ENCODE measurements at places on chromosomes 2 and 18.

- DNase-seq = no peak
Observed at GRCh38 chr2:136118819-136119716, 1.1 kb upstream of the CXCR4 start.

- DNase-seq = no peak
Observed at GRCh38 chr2:79793006-79793405, 280.2 kb downstream of the CTNNA2 start.

GRCh38 chr2:68971591-68972231 lies 2.7 kb upstream of the GKN1 start:
- DNase-seq = no peak

GRCh38 chr2:144654523-144654922 lies 134.6 kb upstream of the ZEB2 start:
- DNase-seq = no peak

DNA sequence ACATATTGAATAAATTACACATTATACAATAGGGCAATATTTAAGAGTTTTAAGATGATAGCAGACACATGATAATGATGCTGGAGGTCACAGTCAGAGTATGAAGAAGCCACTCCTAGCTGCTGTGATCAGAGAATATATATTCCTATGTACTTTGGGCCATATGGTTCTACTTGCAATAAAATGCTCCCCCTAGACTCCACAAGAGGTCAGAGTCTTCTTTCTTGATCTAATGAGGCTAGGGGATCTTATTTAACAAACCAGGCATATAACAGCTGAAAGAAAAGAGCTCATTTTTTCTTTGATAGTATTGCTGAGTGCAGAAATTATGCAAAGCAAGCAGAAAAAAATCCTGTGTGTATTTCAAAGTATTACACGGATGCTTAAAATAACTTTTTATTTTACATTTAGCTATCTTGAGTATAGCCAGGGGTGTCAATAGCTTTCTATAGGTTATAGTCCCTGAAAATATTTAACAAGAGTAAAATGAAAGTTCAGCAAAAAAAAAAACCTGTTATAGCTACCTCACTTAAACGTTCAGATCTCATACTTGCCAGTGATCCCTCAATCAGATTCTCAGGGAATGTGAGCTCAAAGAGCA lies 748.7 kb upstream of the CHAC2 start:
- DNase-seq = no peak

DNA sequence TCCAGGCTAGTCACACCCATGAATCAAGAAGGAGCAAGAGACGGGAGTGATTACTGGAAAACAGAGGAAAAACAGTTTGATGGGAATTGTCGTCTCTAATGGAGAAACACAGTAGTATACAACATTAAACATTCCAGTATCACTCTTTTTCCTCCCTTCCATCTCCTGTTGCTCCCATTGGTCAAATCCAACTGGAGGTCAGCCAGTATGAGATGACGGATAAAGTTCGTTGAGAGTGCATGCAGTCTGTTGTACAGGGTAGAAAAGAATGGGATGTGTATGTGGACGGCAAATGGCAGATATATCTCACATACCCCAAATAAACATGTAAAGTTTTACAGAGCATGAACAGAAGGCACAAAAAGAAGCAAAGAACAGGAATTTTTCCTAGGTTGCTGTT lies 221.9 kb upstream of the TNP1 start:
- no peak for DNase-seq

DNA sequence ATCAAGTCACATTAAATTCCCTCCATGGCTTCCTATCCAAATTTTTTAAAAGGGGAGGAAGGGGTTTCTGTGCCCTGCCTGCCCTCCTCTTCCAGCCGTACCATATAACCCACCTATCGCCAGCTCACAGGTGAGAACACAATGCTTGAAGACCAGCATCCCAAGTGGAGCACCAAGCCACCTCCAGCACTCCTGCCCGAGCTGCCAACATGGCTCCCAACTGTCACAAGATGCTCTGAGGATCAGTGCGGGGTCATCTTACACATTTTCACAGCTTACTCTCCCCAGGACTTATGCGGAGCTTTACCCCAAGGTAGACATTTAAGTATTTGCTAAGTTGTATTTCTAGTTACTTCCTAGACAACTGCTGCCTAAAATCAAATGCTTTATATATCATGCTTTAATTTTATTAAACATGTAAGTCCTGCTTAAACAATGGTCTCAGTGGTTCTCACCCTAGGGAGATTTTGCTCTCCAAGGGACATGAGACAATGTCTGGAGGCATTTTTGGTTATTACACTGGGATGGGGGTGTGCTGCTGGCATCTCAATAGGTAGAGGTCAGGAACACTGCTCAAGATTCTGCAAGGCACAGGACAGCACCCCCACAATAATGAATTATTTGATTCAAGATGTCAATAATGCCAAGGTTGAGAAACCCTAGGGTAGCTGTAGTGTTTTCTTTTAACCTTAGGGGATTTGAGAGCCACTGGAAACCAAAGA lies 45.8 kb downstream of the SF3B1 start:
- no peak for DNase-seq

DNA sequence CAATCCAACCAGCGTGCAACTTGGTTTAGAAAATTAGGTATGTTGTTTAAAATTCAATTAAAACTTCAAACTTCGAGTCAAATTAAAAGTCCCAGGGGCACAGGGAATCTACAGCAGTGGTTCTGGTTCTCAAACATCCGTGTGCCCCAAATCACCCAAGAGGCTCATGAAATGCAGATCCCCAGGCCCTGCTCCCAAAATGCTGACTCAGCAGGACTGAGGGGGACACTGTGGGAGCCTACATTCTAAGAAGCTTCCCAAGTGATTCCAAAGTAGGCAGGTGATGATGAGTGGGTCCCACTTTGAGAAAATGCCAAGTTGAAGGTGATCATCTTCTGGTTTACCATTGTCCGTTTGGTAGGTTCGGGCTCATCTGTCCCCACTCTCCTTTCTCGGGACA lies 82.3 kb downstream of the GALNT14 start:
- no peak for DNase-seq

DNA sequence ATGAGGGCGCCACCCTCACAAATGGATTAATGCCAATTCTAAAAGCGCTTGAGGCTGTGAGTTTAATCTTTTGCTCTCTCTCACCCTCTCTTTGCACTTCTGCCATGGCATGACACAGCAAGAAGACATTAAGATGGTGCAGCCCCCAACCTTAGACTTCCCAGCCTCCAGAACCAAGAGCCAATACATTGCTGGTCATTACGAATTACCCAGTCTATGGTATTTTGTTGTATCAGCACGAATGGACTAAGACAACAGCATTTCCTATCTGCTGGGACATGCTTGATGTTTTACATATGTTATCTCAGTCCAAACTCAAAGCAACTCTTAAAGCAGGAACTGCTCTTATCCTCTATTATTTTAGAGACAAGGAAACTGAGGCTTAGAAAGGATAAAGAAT lies 222.9 kb downstream of the STK39 start:
- DNase-seq = no peak

- no peak for DNase-seq
Observed at GRCh38 chr2:224650815-224651439, 65.2 kb downstream of the CCDC195 start.

DNA sequence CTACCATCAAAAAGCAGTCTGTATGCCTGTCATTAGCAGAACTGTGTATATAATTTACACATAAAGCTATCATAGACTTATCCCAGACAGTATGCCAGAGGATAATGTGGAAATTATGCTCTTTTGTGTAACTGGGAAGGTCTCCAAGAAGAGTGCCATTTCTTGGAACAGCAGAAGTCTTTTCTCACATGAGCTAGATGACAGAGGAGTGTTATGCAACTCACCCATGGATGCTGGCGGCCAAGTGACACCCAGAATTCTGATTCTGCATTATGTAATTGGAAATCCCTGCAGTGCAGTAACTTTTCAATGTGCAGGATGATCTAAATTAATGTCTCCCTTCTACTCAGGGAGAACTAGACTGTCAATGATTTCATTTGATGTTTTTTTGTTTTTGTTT lies 160.0 kb downstream of the UBE2E3 start:
- DNase-seq = no peak

DNA sequence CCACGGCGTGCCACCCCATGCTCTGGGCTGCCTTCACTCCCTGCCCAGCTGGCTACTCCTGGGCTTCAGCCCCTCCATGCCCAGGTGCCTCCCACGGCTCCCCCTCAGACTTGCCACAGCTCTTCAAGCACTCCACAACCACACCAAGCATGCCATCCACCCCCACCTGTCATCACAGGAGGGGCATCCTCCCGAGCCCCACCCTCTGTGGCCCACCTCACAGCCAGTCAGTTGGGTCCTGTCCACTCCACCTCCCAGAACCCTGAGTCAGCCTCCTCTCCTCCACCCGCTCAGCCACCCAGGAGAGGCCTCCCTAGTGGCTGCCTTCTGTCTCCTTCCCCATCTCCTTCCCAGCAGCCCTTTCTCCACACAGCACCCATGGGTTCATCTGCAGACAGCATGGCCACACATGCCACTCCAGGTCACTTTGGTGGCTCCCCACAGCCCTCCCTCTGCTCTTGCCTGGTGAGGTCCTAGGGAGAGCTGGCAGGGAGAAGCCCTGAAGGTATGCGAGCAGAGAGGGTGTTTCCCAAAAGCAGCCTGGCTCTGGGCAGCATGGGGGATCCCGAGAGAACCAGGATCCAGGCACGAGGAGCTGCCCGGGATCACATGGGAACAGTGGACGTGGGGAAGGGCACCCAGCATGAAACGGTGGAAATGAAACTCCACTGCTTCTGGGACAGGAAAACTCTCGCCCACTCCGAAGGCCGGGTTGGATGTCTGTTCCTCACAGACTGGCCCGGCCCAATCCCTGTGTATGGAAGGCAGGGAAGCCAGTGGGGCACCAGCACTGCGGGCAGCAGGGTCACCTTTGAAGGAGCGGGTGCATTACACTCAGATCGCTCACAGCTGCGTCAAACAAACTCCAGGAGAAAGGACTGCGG lies 2.7 kb downstream of the LIMS2 start:
- DNase-seq = no peak

- peak; percentile 13 for DNase-seq
Observed at GRCh38 chr2:64018701-64019082, 536 bp downstream of the VPS54 start.

DNA sequence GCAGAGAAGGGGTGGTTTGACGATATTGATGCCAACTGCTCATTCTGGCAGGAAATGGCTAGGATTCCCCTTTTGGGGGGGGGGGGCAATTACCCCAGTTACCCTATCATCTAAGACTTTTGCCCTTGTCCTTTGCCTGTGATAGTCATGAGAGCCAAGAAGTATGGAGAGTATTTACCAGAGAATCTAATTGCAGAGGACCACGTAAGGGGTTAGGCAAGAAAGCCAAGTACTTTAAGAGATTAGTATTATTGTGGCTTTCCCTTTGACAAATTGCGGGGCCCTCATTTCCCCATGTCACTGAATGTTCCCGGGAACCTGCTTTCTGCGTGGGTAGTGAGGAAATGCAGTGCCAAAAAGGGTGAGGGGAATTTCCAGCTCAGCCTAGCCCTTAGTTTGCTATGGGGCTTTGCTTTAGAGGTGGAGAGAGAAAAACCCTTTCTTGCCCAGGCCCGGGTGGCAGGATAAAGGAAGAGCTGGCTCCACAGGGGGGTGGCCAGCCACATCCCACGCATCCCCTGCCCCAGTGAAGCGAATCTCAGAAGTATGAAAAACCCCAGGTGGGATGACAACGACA lies 1.5 kb downstream of the AQP4 start:
- no peak for DNase-seq

- no peak for DNase-seq
Observed at GRCh38 chr2:164458792-164459191, 162.5 kb downstream of the GRB14 start.

DNA sequence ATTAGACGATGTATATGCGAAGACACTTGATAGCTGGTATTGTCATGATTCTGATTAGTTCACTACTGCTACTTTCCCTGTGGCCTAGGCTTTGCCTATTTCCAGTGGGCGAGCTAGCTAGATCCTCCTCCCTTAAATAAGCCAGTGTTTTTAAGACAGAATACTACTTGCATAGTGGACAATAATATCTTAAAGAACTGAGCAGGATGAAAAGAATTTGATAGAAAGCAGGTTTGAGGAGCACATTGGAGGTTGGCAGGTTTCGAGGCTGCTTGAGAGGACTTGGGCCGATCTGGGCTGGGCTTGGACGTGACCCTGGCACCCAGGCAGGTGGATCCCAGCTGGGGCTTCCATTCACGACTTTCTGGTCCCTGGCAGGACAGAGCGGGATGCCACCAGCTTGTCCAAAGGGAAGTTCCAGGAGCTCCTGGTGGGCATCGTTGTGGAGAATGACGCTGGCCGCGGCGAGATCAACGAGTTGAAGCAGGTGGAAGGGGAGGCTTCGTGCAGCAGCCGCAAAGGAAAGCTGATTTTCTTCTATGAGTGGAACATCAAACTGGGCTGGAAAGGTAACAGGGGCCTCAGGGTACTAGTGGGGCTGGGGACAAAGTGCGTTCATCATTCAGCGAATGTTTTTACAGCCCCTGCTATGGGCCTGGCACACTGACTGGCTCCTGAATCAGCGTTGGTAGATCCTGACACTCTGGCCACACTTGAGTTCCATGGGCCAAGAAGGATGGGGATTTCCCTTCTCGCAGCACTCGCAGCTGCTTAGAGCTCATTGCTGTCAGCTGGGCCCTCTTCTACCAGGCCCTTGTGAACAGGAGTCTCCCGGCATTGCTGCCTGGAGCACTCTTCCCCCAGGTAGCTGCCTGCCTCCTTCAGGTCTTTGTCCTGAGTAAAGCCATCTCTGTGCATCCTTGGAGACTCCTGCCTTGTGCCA lies 16.9 kb downstream of the C2orf74 start:
- no peak for DNase-seq

DNA sequence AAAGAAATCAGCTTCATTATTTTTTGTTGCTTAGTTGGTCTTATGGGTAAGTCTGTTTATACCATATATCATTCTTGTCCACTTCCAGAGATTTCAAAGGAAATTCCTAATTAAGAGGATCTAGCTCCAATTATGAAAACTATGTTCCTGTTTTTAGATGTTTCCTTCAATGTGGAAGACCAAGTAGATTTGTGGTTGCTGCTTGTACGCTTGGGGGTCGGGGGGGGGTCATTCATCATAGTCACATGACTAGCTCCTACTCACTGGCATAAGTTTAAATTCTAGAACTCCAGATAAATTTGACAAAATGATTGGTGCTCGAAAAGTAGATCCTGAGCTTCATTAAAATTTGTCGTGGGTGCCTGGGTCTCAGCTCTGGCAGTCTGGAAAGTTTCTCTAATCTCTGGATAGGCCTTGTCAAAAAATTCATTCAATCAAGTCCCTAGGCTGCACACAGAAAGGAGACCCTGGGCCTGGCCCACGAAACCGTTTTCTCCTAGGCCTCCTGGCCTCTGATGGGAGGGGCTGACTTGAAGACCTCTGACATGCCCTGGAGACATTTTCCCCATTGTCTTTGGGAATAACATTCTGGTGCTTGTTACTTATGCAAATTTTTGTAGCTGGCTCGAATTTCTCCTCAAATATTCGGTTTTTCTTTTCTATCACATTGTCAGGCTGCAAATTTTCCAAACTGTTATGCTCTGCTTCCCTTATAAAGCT lies 62.5 kb downstream of the MEP1B start:
- no peak for DNase-seq
